Fibroblast of skin of right quadriceps (primary cell): ENCODE measurements at places on chromosomes 13 and 19.

- no peak for DNase-seq
These were observed 5.6 kb downstream of the ZAR1L start for GRCh38 chr13:32309312-32310133.

DNA sequence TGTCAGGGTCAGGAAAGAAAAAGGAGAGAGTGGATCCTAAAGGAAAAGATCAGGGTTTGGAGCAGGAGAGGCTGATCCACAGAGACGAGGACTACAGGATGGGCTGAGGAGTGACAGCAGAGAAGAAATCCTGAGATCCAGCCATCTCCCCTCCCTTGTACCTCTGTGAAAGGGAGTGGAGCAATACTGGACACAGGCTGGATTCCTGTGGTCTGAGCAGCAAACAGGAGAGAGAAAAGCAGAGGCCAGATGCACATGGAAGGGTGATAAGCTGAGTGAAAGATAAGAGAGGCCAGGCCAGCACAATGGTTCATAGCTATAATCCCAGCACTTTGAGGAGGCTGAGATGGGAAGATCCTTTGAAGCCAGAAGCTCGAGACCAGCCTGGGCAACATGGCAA lies 472.1 kb upstream of the TSHZ3 start:
- no peak for DNase-seq

- DNase-seq: no peak
These were observed 471 bp downstream of the DACH1 start for GRCh38 chr13:71866335-71867130.

GRCh38 chr19:54429176-54429495 lies 13.9 kb downstream of the TTYH1 start:
- DNase-seq: no peak

GRCh38 chr13:34037636-34038540 lies 219.9 kb downstream of the RFC3 start:
- peak; percentile 22 for DNase-seq

DNA sequence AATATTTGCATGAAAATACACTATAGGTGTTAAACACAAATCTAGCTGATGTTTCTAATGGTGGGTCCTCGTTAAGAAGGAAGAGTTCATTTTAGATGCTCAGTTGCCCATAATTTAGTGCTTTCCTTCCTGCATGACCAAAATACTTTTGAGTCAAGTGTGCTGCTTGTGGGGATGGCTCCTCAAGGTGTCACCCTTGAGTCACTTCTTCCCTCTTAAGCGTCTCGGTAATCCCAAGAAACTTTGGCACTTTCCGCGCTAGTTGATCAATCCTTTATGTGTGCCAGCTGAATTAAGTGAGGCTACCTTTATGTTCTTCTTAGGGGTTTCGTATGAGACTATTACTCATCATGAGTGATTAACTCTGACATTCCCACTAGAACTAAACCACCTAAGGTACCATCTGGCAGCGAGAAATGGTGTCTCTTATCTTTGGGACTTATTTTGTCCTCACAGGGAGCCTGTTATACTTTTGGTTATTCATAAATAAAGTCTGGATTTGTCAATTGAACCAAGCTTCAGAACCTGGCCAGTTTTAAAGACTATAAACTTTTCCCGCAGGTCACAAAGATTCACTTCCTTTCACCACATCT lies 106.8 kb downstream of the NHLRC3 start:
- peak; percentile 60 for DNase-seq
